Stimulated activated CD4-positive, alpha-beta T cell treated with anti-CD3 and anti-CD28 coated beads, Interleukin-1b, Interleukin-23, amount 100 ng/mL, for 48 hours (primary cell): ENCODE measurements at places on chromosomes 1 and 21.

- DNase-seq: no peak
Measured at GRCh38 chr1:162892906-162893611, 32.1 kb upstream of the CCDC190 start.

DNA sequence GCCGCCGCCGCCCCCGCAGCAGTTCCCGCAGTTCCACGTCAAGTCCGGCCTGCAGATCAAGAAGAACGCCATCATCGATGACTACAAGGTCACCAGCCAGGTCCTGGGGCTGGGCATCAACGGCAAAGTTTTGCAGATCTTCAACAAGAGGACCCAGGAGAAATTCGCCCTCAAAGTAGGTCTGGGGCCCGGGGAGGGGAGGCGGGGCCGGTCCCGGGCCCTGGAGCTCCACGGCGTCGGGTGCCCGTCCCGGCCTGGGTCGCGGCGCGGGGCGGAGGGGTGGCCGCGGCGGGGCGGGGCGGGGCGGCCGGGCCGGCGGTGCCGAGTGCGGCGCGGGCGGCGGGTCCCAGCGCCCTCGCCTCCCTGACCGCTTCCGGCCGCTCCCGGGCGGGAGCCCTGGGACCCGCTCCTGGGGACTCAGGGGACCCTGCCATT lies 646 bp downstream of the MAPKAPK2 start:
- peak; percentile 46 for DNase-seq

- peak; percentile 43 for DNase-seq
Measured at GRCh38 chr1:178726087-178726517, 1.1 kb downstream of the RALGPS2 start.

DNA sequence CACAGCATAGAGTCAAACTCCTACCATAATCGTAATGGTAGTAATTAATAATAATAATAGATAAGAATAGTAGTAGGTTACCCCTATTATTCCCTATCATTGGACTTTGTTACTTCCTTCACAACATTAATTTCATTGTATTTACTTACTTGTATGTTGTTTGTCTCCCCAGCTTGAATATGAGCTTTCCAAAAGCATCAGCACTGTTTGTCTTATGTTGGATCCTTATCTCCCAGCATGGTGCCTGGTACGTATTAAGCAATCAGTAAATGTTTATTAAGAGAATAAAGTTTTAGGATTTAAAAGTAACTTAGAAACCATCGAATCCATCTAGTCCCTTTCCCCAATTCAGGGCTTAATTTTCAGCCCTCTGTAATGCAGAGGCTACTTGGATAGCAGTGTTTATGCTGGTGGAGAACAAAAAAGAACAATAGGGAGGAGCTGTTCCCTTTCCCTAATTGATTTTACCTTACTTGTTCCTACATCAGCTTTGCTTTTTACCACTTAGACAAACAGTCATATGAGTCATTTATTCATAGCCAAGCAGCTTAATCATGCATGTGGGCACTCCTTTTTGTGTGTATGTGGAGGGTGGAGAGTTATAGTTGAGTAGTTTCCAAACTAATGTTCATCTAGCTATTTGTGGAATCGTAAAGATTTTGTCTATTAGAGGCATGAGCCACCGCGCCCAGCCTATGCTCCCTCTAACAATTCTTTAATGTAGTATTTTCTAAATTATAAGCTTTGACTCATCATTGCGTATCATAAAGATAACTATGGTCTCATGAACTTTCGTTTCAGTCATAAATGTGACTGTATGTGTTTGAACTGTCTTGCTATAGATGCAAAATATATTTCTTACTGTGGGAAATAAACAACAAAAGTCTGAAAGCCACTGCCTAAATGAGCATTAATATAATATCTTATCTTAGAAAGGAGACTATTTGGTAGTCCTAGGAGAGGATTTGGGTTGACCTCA lies 20.9 kb upstream of the DR1 start:
- DNase-seq: no peak

DNA sequence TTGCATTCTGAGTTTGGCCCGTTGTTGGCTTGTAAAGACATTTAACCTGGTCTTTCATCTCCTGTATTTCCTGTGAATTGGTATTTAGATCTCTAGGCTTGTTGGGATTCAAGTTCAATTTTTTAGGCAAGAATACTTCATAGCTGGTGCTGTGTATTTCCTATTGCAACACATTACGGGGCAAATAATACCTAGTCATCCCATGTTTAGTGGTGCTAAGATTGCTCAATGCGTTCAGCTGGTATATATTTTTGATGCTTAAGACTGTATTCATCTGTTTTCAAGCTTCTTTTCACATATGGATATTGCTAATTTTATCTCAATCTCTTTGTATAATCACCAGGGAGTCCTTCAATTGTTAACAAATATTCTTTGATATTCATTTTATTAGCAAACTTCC lies 87.5 kb upstream of the ZBTB18 start:
- no peak for DNase-seq

- DNase-seq: no peak
Measured at GRCh38 chr1:9859281-9860014, 35.7 kb upstream of the CLSTN1 start.

- DNase-seq: peak; percentile 56
Measured at GRCh38 chr1:156126043-156126629, 11.6 kb downstream of the LMNA start.

GRCh38 chr1:14183329-14183728 lies 415.2 kb upstream of the KAZN start:
- no peak for DNase-seq

- DNase-seq: no peak
Measured at GRCh38 chr21:46667741-46668380, 32.4 kb downstream of the PRMT2 start.

DNA sequence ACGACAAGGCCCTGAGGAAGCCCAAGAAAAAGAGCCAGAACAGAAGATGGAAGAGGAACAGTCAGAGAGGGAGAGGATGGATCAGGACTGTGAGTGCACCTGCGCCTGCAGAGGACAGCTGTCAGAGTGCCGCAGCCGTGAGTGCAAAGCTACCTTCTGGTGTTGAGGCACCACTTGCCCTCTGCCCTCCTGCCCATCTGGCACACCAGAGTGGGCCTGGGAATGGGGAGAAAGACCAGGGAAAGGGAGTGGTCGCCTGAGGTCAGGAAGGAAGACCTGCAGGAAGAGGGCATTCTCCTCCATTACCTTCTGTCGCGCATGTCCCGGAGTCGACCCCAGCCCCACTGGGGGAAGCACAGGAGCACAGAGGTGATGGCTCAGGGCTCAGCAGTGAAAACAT lies 26.2 kb downstream of the VASH2 start:
- no peak for DNase-seq

DNA sequence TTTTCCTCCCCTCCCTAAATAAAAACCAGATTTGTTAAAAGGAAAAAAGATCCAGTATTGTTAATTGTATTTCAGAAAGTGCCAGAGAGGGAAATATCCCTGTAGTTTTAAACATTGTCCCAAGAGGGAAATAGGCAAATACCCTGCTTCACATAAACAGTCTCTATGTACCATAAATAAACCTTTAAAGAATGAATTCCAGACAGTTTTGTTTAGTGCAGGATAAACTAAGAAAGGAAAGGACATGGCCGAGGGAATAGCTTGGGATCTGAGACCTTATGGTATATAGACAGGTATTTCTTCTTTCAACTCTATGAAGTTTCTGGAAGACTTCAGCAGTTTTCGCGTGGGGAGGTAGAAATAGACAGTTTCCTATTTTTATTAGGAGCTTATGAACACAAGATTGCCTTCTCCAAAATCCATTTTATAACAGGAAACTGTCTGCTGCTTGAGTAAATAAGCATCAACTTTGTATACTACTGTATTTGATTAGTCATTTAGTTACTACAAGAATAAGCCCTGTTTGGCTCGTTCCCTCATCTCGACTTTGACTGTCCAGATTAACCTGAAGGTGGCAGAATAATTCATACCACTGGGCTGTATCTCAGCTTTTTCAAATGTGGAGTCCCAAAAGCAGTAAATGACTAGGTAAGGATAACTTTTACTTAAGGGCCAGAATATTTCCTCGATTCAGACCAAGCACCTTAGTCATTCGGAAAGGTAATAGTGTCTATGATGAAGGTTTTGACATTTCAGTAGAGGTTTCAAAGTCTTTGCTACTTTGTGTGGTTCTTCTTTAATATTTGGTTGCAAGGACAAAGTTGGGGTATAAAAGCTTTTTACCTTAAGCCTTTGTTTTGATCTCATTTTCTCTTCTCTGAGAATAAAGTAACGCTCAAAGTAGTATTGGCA lies 177.5 kb downstream of the VPS13D start:
- DNase-seq: no peak

DNA sequence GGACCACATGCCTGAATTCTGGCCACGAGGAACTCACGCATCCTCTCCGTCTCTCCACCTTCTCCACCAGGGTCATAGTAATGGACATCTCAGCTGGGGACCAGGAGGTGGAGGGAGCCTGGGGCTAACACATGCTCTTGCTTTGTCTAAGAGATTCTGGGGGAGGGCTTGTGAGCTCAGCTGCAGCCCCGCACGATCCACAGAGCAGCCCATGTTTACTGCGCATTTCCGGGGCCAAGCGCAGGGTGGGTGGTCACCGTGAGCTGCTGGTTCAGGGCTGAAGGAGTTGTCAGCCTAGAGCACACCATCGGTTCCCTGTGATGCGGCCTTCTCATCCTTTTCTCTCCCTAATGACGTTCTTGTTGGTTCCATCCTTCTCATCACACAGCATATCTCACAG lies 7.5 kb upstream of the TFF2 start:
- DNase-seq: no peak
